Right ventricle myocardium superior (tissue), 1 donor: ENCODE measurements at places on chromosomes 1 and 21.

DNA sequence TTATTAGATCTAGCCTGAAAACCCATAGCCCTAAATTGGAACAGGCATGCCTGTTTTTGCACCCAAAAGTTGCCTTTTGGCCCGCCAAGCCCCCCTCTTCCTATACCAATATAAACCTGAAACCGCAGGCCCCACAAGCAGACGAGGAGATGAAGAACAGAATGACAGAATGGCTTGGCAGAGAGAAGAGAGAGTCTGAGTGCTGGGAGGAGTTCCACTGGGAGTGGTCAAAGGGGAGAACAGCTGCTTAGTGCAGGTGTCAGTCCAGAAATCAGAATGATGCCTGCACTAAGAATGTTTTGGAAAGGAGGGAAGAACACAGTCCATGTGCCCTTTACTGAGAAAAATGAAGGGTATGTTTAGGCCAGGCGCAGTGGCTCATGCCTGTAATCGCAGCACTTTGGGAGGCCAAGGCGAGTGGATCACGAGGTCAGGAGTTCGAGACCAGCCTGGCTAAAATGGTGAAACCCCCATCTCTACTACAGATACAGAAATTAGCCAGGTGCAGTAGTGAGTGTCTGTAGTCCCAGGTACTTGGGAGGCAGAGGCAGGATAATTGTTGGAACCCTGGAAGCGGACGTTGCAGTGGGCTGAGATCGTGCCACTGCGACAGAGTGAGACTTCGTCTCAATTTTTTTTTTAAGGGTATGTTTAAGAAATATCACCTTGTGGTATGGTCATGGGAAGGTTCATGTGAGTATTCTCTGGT, 9.4 kb downstream of the DYRK1A start:
- no peak for DNase-seq

DNA sequence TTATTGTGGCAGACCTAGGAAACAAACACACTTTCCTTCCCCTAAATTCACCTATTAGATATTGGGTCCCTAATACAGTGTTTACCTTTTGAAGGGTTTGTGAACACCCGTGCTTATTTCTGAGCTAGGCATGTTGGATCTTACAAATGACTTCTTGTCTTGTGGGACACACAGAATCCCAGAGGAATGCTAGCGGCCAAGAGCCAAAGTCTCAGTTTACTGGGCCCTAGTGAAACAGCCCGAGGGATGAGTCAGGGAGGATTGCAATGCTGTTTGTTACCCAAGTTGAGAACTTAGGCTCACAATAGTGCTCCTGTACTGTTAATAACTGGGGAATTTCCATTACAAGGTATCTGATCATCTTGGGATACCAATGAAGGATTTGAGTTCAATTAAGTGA, 100.1 kb upstream of the AKT3 start:
- no peak for DNase-seq

GRCh38 chr1:7992885-7993284, 31.4 kb downstream of the PARK7 start:
- DNase-seq, result no peak

GRCh38 chr1:222818171-222818570, 3.3 kb downstream of the DISP1 start:
- DNase-seq, result no peak

DNA sequence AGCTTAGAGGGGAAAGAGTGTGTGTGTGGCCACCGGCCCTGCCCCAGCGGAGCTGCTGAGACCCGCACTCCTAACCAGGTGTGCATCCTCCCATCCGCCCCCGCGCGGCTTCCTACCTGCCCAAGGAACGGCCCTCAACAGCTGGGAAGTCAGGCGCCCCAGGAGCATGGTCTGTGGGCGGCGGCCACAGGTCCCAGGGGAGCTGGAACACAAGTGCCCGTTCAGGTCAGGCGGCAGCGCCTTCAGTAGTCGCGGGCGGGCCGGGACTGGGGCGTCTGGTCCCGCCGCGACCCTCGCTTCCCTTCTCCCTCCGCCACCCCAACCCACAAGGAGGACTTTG, 448 bp downstream of the AURKAIP1 start:
- no peak for DNase-seq

DNA sequence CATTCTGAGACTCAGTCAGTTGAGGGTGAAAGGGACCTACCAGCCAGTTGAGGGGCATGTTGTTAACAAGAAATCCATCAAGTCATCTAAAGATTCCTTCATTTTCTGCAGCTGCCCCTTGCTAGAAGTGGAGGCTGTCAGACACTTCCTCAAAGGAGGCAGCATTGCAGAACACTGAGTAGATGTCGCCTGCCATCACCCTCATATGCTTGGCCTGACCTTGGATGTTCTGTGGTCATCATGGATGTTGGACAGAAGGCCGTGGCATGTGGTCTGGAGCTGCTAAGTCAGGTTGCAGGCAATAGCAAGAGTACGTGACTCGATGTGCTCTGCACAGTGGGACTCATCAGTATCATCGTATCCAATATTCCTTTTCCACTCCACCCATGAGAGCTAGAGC, 70.6 kb downstream of the GATAD2B start:
- no peak for DNase-seq

DNA sequence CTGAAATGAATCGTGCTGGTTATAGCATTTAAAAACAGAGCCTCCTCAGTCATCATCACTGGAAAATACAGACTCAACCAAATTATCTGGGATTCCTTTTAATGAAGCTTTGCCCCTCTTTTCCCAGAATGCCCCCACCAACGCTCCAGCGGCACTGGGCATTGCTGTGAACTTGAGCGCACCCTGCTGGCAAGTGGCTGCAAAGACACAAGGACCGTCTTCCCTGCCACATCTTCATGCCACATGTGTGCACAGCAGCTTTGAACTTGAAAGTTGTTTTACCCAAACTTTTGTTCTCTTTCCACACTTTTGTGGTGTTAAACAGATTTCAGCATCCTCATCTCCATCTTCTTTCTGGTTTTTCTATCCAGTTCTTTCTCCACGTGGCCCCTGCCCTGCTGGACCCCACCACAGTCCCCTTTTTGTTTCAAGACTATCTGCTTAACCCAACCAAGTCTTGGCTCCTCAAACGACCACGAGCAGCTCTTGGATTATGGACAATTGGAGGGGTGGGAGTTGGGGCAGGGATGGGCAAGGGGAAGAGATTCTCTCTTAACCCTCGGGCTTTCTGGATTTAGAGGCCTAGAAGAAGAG, 12.8 kb upstream of the LMX1A start:
- peak; percentile 71 for DNase-seq

- DNase-seq, result no peak
These were observed 27.6 kb upstream of the BCAS2 start for GRCh38 chr1:114609026-114609425.

GRCh38 chr1:234486858-234487840, 8.2 kb upstream of the TARBP1 start:
- DNase-seq, result no peak
